ENCODE measurements at places on chromosomes 6 and 20.

GRCh38 chr6:98463038-98464000 lies 371.1 kb upstream of the POU3F2 start:
- no peak for DNase-seq

- no peak for DNase-seq
Observed at GRCh38 chr20:21049305-21049828, 56.8 kb downstream of the LINC00237 start.

DNA sequence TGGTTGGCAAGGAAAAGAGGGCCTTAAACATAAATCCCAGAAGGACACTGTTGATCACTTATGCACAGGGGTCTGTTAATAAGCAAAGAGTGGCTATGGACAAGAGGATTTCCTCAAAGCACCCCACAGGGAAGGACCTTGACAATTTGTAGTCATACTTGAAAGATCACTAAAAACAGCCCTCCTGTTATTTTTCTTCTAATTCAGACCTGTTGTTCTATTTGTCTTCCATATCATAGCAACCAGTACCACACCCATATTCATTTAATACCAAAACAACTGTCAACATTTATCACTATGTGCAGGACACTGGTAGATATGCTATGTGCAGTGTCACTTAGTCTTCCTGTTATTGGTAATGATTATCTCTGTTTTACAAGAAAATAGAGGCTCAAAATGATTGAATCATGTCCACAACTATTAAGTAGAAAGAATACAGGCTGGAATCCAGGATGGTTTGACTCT lies 3.2 kb upstream of the DYNLRB1 start:
- DNase-seq, result no peak

GRCh38 chr6:98203170-98203806 lies 631.1 kb upstream of the POU3F2 start:
- DNase-seq, result no peak

- DNase-seq, result no peak
Observed at GRCh38 chr6:13908955-13909381, 15.8 kb upstream of the RNF182 start.

DNA sequence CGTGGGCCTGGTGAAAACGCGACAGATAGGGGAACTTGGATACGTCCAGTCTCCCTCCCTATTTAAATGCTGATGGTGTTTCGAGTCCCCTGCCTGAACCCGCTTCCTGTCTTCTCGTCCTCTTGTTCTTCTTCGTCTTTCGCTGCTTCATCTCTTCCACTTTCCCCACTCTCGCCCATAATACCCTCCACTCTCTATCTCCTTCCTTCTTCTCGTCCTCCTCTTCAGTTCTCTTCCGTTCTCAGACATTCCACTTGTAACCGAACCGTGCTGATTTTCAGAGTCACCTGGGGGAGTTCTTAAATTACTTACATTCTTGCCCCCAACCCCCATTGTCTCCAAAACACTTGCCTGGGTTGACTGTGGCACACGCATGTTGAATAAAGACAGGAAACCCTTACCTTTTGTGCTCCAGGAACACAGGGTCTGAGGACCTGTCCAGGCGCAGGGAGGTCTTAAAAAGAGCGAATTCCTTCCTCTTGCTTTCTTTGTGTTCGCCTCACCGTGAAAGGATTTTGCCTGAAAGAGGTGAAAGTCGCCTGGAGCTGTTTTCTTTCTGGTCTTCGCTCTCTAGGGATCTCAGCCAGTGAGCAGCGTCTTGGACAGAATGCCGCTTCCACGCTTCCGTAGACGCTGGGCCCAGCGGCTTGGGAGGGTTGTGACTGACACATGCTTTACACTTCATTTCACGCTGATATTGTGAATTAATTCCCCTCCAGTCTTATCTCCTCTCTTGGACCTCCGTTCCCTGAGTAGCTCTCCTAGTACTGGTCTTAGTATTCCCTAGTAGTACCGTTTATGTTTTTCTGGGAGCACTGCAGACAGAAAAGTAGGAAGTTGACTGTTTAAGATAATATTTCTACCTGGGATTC lies 184.0 kb downstream of the GPX5 start:
- DNase-seq, result no peak

- DNase-seq, result no peak
Observed at GRCh38 chr6:6711832-6712448, 123.4 kb downstream of the LY86 start.

DNA sequence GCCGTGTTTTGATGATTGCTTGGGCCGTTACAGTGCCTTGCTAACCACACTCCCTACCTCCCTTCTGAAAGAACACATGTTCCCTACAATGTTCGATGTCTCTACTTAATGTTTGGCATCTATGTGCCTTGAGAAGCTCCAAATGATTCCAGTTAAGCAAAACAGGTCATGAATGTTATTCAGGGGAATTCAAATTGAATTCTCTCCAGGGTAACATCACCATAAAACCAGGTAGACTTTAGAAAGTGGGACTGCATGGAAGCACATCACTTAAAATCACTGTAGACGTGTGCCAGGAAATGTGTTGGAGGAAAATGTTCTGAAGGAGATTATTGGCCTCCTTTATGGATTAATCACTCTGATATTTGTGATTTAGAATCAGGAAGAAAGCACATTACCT lies 128.1 kb downstream of the ADAT2 start:
- DNase-seq, result no peak

- no peak for DNase-seq
Observed at GRCh38 chr6:40393641-40394040, 193.5 kb downstream of the LRFN2 start.

- DNase-seq, result no peak
Observed at GRCh38 chr6:132153221-132153898, 202.2 kb upstream of the CCN2 start.

DNA sequence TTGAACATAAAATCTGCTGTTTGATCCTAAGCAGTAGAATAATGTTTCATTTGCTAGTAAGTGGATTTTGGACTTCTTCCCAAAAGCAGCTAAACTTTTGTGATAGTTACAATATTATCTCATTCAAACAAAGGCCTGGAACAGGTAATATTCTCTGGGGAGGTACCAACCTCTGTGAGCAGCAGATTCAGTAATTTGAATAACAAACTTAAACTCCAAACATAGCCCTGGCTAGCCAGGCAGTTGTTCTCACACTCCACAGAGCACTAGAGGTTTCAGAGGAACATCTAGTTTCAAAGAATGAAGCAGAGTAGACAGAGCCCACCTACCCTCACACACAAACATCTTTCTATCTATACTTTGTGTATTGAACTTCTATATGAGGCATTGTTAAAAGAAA lies 40.9 kb downstream of the LGSN start:
- DNase-seq, result no peak

DNA sequence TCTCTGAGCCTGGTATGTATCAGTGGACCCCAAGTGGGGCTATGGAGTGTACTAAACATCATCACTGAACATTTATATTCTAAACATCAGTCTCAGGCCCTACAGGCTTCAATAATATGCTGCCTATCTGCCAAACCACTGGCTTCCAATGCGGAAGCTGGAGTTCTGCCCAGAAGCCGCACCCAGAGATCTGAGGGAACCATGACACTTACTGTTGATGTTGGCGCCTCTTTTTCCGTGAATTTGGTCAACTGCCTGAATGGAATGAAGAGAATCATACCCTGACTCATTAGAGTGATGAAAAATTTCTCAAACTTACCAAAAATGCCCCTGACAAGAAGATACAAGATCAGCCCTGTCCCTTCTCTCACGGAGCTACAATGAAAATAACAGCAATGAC lies 66.2 kb downstream of the SLC22A23 start:
- no peak for DNase-seq

GRCh38 chr6:120129228-120129627 lies 779.7 kb upstream of the MAN1A1 start:
- DNase-seq, result no peak

GRCh38 chr20:24148372-24148771 lies 159.8 kb upstream of the GGTLC1 start:
- DNase-seq, result no peak

GRCh38 chr20:59783641-59784010 lies 149.8 kb downstream of the SYCP2 start:
- DNase-seq, result no peak

DNA sequence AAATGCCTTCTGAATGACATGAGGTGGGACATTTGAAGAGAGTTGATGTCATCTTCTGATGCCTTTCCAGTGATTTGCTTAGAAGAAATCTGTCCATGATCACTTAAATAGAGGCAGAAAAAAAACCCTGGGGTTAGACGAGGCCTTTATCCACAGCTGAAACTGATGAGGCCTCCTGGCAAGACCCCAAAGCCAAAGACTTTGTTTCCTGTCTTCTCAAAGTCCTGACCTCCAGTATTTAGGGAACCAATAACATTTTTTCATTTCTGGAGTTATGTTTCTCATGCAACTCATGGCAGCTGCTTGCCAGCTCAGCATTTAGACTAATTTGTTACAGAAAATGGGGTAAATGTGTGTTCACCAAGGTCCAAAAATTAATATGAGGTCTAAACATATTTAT lies 248.0 kb upstream of the PRDM1 start:
- DNase-seq, result no peak
